ENCODE measurements at places on chromosomes 16 and 17.

GRCh38 chr17:1732241-1732832 is 7.8 kb downstream of the WDR81 start:
- DNase-seq, result no peak

- DNase-seq, result no peak
Observed at GRCh38 chr16:58490065-58490464, 9.9 kb upstream of the NDRG4 start.

DNA sequence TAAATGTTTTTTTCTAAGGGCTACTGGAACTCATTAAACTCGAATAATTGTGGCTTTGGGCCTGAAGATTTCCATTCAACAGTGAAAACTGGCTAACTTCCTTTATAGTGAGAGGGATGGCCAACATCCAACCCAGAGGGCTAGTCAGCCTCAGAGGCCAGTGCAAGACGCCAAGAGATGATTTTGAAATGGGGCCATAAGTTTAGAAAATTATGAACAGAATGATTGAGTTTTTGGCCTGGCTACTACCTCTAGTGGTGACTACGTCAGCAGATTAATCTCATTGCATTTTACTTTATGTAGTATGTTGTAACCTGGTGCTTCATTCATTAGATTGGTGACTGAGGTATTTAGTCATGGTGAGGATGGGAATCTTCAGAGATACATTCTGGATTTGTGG is 28.4 kb downstream of the HAPSTR1 start:
- DNase-seq, result no peak

GRCh38 chr16:10497132-10498101 is 83.0 kb downstream of the EMP2 start:
- no peak for DNase-seq

DNA sequence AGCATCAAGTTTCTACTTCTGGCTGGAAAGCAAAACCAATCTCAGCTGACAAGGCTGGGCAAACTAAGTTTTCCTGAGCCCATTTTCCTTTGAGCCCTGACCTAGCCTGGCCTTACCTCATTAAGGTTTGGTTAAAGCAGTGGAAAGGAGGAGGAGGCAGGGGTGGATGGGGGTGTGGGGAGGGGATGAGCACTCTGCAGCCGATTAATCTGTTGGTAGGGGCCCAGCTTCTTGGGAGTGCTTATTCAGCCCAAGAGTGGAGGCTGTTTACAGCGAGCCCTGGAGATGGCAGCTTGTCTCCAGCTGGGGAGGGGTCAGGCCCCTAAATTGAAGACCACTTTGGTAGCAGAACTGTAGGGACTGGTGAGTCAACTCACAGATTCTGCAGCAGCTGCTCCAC is 12.0 kb downstream of the SMCR8 start:
- DNase-seq, result no peak

GRCh38 chr17:13601776-13602551 is at the start of gene HS3ST3A1:
Gene HS3ST3A1, minus strand, starts transcription at chr17:13601929. Its CDS starts 800 bp downstream, at chr17:13601129.
- DNase-seq, result no peak

All from NCI-H1694 treated with DMSO at 0.1 percent for 48 hours (cell line).